Glomerular endothelial cell (primary cell): ENCODE measurements at places on chromosomes 1 and 21.

GRCh38 chr1:155184835-155185782, 11.5 kb downstream of the TRIM46 start:
- no peak for DNase-seq

- no peak for DNase-seq
Observed at GRCh38 chr21:16215663-16216183, 485.9 kb downstream of the USP25 start.

DNA sequence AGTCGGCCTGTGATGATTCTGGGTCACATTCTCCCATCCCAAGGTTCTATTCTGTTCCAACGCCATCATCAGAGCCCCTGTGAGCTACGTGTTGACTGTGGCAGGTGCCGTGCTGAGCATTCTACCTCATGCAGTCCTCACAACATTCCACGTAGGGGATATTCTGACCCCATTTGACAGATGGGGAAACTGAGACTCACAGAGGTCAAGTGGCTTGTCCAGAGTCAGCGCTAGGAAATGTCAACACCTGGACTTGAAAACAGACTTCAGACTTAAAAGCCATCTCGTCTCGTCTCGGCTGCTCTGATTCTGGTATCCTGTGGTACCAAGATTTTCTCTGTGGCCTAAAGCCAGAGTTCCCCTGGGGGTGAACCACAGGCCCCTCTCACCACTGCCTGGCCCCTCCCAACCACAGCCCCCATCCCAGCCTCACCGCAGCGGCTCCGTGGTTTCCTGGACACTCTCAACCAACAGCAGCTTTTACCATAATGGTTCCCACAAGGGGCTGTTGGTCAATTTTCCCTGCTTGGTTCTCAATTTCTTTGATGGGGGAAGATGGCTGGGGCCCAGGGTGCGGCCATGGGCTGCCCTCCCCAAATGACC, 39.6 kb downstream of the SDC3 start:
- no peak for DNase-seq

DNA sequence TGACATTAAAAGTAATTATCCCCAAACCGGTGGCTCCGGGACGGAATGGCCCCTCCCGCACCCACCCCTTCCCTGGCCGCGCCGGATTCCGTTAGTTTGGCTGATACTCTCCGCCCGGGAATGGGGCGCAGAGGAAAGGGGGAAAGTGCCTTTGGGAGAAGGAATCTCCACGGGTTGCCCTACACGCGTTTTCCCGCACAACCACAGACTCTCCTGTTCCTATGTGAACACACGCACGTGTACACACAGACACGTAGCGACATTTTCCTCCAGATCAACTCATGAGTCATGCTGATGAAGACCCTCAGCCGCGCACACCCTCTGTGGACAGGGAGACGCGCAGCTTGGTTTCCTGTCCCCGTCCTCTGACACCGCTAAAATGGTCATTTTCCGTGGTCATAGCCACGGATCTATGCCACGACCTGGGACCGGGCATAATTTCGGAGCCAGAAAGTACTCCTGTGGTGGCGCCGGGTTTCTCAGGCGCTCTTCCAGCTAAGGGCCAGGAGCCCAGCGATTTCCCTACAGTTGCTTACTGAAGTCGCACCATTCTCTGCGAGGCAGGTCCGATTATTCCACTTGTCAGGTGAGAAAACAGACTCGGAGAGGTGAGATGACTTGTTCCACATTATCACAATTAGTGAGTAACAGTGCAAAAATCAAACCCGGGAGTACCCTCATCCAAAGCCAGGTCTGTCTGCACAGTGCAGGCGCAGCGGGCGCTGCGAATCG, 4.0 kb upstream of the DMRTA2 start:
- DNase-seq: no peak

GRCh38 chr1:27109103-27109822, 45.7 kb downstream of the SLC9A1 start:
- DNase-seq: no peak
